ENCODE measurements at places on chromosomes 4 and X.

DNA sequence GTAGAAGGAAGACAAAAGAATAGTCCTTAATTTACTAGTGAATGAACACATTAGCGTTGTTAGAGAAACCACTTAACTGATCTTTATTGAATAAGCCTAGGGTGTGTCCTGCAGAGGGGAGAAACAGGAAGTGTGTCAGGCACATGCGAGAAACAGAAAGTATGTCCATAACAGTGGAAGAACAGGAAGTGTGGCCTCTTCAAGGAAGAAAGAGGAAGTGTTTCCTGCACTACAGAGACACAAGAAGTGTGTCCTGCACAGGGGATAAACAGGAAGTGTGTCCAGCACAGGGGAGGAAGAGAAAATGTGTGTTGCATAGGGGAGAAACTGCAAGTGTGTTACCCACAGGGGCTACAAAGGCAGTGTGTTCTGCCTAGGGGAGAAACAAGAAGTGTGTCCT lies 539.6 kb upstream of the PRKX start:
- H3K27ac ChIP-seq = no peak overlapping the region
- H3K4me1 ChIP-seq = no peaks in the 10 kb centered on the region
- DNase-seq = no peak
- no peaks in the 10 kb centered on the region for H3K36me3 ChIP-seq
- H3K4me3 ChIP-seq = no peak overlapping the region

GRCh38 chrX:47174376-47174775 lies 19.3 kb upstream of the UBA1 start:
- no peaks in the 10 kb centered on the region for H3K4me1 ChIP-seq
- H3K27me3 ChIP-seq = no peaks in the 10 kb centered on the region
- H3K27ac ChIP-seq = no peak overlapping the region
- DNase-seq = no peak
- H3K36me3 ChIP-seq = no peaks in the 10 kb centered on the region
- no peak overlapping the region for H3K4me3 ChIP-seq

- DNase-seq = no peak
- H3K36me3 ChIP-seq = no peaks in the 10 kb centered on the region
- H3K27ac ChIP-seq = no peak overlapping the region
Measured at GRCh38 chr4:170030121-170030520, 3.9 kb upstream of the MFAP3L start.

- H3K27ac ChIP-seq = peak overlapping the region; percentile 2
- peaks cover 3% of the 10 kb centered on the region for H3K4me1 ChIP-seq
- peaks cover 2% of the 10 kb centered on the region for H3K27me3 ChIP-seq
- H3K36me3 ChIP-seq = no peaks in the 10 kb centered on the region
- DNase-seq = peak; percentile 20
- peak overlapping the region; percentile 86 for H3K4me3 ChIP-seq
Measured at GRCh38 chr4:52052475-52052780, 1.3 kb downstream of the SPATA18 start.

- no peak overlapping the region for H3K4me3 ChIP-seq
- no peak for DNase-seq
- H3K27ac ChIP-seq = no peak overlapping the region
- no peaks in the 10 kb centered on the region for H3K4me1 ChIP-seq
- no peaks in the 10 kb centered on the region for H3K36me3 ChIP-seq
Measured at GRCh38 chrX:132848296-132848970, 110.0 kb downstream of the HS6ST2 start.

DNA sequence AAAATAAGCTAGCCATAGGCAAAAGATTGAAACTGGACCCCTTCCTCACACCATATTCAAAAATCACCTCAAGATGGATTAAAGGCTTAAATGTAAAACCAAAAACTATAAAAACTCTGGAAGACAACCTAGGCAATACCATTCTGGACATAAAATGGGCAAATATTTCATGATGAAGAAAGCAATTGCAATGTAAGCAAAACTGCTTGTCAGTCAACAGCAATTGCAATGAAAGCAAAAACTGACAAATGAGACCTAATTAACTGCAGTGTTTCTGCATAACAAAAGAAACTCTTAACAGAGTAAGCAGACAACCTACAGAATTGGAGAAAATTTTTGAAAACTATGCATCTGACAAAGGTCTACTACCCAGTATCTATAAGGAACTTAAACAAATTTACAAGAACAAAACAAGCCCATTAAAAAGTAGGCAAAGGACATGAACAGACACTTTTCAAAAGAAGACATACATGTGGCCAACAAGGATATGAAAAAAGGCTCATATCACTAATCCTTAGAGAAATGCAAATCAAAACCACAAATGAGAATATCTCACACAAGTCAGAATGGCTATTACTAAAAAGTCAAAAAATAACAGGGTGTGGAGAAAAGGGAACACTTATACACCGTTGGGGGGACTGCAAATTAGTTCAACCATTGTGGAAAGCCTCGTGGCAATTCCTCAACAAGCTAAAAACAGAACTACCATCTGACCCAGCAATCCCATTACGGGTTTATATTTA lies 46.7 kb downstream of the CFAP299 start:
- no peak overlapping the region for H3K4me3 ChIP-seq
- DNase-seq = no peak
- no peaks in the 10 kb centered on the region for H3K27me3 ChIP-seq
- H3K4me1 ChIP-seq = no peaks in the 10 kb centered on the region
- H3K36me3 ChIP-seq = no peaks in the 10 kb centered on the region

DNA sequence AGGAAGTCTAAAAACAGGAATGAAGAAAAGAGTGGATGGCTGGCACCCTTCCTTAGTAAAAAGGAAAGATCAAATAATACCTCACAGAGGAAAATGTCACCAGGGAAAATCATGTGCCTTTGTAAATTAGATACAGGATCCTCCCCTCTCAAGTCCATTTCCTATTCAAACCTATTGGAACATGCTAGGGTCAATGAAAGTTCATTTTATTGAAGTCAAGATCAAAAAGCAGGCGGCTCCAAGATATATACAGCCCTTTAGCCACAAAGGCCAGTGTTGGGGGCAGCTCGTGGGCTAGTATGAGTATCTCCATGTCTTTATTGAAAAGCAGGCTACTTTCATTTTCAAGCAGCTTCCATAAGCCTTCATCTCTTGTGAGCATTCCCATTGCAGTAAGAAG lies 141.1 kb downstream of the QDPR start:
- no peaks in the 10 kb centered on the region for H3K27me3 ChIP-seq
- no peak for DNase-seq
- no peak overlapping the region for H3K27ac ChIP-seq
- H3K4me3 ChIP-seq = no peak overlapping the region

GRCh38 chr4:9835430-9835829 lies 54.0 kb downstream of the DRD5 start:
- H3K4me1 ChIP-seq = no peaks in the 10 kb centered on the region
- DNase-seq = no peak
- H3K27ac ChIP-seq = no peak overlapping the region
- H3K27me3 ChIP-seq = no peaks in the 10 kb centered on the region
- no peaks in the 10 kb centered on the region for H3K36me3 ChIP-seq

DNA sequence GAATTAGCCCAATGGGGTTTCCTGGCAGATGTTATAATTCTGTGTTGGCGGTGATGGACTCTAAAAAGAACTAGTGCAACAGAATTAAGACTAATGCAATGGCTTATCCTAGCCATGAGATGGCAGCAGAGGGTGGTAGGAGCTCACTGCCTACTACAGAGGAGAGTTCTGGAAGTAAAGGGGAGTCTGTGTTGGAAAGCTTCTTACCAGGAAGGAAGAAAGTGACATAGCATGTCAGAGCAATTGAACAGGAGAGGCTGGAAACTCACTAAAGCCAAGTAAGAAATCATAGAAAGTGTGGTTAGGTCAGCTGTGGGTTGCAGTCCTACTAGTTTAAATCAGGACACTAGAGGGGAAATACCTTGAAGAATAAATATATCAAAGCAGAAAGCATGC lies 6.3 kb upstream of the TRPC5OS start:
- DNase-seq = peak; percentile 85
- H3K4me1 ChIP-seq = no peaks in the 10 kb centered on the region
- H3K4me3 ChIP-seq = no peak overlapping the region
- no peaks in the 10 kb centered on the region for H3K36me3 ChIP-seq
- H3K27ac ChIP-seq = no peak overlapping the region

GRCh38 chrX:136665258-136665900 lies 17.4 kb downstream of the CD40LG start:
- H3K4me3 ChIP-seq = no peak overlapping the region
- no peaks in the 10 kb centered on the region for H3K4me1 ChIP-seq
- H3K27ac ChIP-seq = no peak overlapping the region
- no peaks in the 10 kb centered on the region for H3K36me3 ChIP-seq
- no peaks in the 10 kb centered on the region for H3K27me3 ChIP-seq

GRCh38 chr4:145847764-145848163 lies 90.9 kb downstream of the ZNF827 start:
- no peak overlapping the region for H3K27ac ChIP-seq
- H3K27me3 ChIP-seq = no peaks in the 10 kb centered on the region
- H3K4me1 ChIP-seq = peaks cover 19% of the 10 kb centered on the region
- H3K4me3 ChIP-seq = no peak overlapping the region
- DNase-seq = no peak
